ENCODE measurements at places on chromosomes 16 and 17.

DNA sequence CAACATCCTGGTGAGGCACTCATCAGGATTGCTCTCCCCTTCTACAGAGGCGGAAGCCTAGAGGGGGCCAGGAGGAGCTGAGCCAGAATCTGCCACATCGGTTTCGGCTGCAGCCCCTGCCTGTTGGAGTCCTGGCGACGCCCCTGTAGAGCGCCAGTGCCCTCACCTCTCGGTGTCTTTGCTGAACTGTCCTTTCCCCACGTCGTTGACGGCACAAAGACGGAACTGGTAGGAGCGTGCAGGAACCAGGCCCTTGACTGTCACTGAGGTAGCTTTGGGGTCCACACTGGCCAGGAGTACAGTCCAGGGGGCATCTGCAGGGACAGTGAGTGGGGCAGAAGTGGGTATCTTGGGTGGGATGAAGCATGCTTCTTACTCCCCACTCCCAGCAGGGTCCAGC is 110.3 kb upstream of the CDC42EP4 start:
- no peak for DNase-seq

DNA sequence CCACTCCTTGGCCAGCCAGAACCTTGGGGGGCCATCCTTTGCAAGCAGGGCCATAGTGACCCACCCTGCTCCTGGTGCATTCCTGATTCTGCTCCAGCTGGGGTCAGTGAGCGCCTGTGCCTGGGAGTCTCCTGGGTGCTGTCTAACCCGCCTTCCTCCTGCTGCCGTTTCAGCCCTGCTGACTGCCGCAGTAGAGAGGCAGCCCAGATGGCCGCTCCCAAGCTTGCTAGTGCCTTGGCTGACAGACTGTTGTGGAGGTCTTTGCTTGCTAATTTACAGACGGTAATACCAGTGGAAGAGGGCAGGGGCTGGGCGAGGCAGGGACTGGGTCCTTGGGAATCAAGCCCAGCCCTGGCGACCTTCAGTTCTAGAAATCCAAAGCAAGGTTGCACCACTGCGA is 99.6 kb downstream of the SOCS1 start:
- no peak for DNase-seq

DNA sequence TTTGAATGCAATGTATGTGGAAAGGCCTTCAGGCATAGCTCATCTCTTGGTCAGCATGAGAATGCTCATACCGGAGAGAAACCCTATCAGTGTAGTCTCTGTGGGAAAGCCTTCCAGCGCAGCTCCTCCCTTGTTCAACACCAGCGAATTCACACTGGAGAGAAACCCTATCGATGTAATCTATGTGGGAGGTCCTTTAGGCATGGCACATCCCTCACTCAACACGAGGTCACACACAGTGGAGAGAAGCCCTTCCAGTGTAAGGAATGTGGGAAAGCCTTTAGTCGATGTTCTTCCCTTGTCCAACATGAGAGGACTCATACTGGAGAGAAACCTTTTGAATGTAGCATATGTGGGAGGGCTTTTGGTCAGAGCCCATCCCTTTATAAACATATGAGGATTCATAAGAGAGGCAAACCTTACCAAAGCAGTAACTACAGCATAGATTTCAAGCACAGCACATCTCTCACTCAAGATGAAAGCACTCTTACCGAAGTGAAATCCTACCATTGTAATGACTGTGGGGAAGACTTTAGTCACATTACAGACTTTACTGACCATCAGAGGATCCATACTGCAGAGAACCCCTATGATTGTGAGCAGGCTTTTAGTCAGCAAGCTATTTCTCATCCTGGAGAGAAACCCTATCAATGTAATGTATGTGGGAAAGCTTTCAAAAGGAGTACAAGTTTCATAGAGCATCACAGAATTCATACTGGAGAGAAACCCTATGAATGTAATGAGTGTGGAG is 24.7 kb downstream of the ZFP90 start:
- DNase-seq: peak; percentile 4

DNA sequence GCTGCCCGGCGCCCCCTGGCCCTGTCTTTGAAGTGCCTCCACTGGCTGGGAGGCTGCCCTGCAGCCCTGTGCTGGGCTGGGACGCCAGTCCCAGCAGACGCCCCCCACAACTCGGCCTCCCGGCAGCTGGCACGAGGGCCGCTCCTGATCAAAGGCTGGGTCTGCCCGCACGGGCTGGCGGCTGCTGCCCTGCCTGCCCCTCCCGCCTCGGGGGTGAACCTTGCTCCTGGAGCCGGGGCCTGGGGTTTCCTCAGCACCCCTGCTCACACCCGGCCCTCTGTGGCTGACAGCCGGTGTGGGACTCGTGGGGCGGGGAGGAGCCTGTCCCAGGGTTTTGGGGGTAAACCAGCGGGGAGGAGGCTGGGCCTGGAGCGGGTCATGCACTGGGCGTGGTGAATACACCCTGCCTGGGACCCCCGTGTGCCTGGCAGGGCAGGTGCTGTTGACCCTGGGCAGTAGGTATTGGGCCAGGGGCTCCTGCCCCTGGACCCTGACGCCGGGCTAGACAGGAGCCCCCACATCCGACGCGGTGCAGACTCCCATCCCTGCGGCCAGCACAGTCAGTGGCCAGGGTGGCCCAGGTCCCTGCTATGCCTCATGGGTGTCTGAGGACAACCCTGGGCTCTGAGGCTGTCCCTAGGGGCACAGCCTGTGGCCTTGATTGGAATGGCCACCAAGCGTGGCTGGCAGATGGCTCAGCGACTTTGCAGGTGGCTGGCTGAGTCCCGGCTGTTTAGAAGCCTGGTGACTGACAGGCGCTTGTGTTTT is 21.7 kb downstream of the CENPX start:
- no peak for DNase-seq

DNA sequence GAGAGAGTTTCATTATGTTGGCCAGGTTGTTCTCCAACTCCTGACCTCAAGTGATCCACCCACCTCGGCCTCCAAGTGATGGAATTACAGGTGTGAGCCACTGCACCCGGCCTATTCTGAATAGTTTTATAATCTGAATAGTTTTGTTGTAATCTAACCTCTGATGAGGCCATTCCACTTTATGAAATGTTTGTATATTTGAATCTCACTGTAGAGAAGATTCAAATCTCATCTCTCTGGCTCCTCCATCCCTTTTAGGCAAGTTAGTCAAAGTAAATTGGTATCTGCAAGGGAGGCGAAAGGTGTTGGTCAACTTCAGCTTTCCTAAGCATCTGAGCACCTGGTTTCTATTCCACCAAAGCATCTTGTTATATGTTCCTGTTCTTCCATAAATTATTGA is 131.2 kb downstream of the BRIP1 start:
- DNase-seq: no peak

GRCh38 chr16:12462426-12463280 is 341.0 kb downstream of the CPPED1 start:
- DNase-seq: no peak

GRCh38 chr17:48568499-48569239 is 9.5 kb downstream of the HOXB4 start:
- no peak for DNase-seq

GRCh38 chr16:4693956-4694641 is 737 bp downstream of the NUDT16L1 start:
- peak; percentile 48 for DNase-seq

DNA sequence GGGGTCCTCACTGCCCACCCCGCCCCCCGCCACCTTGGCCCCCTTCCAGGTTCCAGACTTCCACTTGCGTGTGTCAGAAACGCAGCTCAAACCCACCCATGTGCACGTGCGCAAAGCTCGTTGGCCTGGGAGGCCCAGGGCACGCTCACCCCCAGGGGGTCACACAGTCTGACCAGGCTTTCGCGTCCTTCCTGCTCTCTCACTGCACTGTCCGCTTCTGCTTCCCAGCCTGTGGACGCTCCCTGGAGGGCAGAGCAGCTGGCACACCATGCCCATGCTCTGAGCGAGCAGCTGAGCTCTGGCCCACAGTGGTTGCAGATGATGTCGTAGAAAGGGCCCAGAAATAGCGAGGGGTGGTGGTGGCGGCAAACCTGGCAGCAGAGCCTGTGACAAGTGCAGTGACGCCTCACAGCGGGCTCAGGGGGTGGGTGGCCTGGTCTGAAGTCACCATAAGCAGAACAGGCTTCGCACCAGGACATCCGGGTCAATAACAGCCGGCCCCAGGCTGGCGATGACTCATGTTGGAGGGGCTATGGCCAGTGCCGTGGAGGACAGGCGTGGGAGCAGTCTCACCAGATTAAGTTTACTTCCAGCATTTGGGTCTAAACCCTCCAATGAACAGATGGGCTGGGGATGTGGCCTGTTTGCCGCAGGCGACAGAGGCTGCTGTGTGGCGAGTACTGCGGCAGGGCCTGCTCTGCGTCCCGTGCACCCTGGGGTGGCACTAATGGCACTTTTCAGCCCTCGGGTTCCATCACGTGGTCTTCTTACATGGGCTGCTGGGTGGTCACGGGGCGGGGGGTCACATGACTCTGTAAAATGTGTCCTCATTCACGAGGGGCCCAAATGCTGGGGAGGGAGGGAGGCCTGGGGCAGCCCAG is 49.0 kb downstream of the NT5M start:
- DNase-seq: no peak

- no peak for DNase-seq
Observed at GRCh38 chr16:14283786-14284185, 212.7 kb downstream of the MRTFB start.

DNA sequence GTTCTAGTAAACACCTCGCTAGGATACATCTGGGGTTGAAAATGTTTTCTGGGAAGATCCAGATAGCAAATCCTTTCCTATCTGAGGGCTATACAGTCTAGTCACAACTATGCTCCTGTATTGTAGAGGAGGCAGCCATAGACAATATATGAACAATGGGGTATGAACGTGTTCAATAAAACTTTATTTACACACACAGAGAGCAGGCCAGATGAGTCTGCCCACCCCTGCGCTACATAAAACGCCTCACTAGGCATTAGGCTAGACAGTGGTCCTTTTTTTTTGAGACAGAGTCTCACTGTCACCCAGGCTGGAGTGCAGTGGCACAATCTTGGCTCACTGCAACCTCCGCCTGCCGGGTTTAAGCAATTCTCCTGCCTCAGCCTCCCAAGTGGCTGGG is 11.1 kb downstream of the USP36 start:
- no peak for DNase-seq

DNA sequence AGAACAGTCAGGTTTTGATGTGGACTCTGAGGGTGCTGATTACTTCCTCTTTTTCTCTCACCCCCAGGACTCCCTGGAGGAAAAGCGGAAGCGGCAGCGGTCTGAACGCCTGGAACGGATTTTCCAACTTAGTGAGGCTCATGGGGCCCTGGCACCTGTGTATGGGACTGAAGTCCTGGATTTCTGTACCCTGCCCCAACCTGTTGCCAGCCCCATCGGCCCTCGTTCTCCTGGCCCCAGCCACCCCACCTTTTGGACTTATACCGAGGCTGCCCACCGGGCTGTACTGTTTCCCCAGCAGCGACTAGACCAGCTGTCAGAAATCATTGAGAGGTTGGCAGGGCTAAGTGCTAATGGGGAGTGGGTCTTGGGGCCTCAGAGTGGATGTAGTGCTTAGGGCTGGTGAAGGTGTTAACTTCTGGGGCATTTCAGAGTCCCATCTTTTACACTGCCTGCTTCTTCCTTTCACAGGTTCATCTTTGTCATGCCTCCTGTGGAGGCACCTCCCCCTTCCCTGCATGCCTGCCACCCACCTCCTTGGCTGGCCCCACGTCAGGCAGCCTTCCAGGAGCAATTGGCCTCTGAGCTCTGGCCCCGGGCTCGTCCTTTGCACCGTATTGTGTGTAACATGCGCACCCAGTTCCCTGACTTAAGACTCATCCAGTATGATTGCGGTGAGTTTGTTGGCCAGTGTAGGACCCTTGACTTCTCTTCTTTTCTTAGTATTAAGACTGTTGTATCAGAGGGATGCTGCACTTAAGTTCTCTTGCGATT is 19.1 kb upstream of the PHKG2 start:
- no peak for DNase-seq

DNA sequence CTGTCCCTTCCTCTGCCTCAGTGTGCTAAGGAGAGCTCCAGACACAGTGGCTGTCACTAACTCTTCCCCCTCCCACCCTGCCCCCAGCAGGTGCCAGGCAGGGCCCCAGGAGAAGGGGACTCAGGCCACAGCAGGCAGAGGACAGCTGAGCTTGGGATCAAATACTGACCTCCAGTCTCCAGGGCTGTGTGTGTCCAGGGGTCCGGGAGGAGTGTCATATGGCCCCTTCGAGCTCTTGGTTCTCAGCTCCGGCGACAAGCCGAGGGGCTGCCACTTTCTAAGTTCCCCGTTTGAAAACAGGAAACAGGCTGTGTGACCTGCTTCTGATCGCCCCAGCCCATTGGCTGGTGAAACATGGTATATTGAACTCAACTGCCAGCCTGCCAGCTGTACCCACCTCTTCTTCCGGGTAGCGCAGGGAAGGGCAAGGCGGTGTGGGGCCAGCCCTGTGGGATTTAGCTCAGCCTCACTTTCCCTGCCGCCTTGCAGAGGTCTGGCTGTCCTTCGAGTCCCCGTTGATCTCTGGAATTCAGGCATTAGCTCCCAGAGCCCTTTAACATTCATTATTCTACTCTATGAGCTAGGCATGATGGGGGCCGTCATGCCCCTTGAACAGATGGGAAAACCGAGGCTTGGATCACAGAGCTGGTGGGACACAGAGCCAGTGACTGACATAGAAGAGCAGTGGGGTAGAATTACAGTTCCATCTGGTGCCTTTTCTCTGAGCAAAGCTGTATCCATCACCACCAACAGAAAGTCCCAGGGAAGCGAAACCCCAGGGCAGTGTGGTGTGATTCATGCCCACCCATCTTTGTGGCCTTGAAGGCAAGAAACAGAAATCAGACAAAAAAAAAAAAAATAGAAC is at the start of gene SNX20:
TSS of gene SNX20 (minus strand) at position 292 of the 865 bp plus-strand sequence. CDS start 3,786 bp downstream, outside the sequence.
- DNase-seq: no peak

DNA sequence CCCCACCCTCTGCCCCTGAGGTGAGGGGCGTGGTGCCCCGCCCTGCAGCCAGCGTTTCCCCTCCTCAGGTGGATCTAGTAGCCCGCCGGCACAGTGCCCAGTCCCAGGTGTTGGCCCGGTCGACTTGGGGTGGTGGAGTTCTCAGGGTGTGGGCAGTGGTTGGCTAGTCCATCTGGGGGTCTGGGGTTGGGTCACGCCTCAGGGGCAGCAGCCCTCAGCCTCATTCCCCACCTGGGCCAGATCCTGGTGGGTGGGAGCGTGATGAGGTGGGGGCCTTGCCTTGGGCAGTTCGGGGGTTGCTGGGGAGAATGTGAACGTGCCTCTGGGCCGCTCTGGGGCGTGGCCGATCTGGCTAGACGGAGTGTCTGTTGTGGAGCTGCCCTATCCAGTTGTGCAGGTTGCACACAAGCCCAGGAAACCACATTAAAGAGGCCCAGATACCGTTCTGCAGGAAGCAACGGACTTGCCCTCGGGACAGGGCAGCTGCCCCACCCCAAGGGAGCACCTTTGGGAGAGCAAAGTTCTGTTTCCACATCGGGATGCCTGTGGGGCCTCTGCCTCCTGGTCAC is 32.0 kb downstream of the GSE1 start:
- no peak for DNase-seq

- DNase-seq: no peak
Observed at GRCh38 chr17:53607475-53607874, 215.3 kb upstream of the KIF2B start.

DNA sequence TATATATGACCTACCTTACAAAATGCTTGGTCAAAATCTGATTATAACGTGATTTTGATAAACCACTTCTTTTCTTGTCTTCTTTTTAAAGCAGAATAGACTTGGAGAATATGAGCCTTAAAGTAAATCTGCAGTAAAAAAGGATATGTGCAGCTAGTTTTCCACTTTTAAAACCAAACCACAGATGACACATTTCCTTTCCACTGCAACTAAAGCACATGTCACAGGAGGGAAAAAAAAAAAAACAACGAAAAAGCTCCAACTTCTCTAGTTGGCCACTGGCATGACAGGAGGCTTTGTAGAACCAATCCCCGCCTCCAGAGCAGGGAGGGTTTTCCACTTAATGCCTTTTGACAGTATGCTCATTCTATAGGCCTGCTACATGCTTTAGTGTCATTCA is at the start of gene EVI2A:
TSS of gene EVI2A (minus strand) at position 142 of the 400 bp plus-strand sequence. CDS start 2,609 bp downstream, outside the sequence.
- peak; percentile 81 for DNase-seq
